Jurkat, Clone E6-1 (cell line): ENCODE measurements at places on chromosomes 5 and 9.

DNA sequence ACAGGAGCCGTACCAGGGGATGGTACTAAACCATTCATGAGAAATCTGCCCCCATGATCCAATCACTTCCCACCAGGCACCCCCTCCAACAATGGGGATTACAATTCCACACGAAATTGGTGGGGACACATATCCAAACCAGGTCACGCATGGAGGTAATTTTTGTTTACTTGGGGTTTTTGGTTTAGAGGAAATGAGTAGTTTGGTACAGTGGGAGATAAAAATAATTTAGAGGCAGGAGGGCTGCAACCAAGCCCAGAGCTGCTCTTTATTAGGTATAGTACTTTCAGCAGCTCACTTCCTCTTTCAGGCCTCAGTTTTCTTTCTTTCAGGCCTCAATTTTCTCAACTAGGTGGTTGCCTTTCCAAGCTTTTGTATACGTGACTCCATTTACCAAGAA lies 23.2 kb downstream of the PRUNE2 start:
- DNase-seq, result no peak

DNA sequence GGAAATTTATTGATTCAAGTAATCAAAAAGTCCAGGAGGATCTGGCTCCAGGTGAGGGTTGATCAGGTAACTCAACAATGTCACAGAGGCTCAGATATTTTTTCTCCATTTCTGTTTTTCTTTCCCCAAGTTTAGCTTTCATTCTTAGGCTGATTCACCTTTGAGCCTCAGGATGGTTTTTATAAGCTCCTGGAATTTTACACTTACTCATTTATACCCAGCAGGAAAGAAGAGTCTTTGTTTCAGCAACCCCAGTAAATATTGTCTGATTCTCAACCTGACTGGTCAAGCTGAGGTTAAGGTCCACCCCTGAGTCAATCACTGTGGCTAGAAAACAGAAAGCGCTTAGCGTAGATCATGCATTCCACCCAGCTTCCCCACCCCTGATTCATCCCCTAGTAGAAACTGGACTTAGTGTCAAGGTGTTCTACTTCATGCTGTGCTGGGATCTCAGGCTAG lies 500.6 kb downstream of the KIF4B start:
- DNase-seq, result no peak

DNA sequence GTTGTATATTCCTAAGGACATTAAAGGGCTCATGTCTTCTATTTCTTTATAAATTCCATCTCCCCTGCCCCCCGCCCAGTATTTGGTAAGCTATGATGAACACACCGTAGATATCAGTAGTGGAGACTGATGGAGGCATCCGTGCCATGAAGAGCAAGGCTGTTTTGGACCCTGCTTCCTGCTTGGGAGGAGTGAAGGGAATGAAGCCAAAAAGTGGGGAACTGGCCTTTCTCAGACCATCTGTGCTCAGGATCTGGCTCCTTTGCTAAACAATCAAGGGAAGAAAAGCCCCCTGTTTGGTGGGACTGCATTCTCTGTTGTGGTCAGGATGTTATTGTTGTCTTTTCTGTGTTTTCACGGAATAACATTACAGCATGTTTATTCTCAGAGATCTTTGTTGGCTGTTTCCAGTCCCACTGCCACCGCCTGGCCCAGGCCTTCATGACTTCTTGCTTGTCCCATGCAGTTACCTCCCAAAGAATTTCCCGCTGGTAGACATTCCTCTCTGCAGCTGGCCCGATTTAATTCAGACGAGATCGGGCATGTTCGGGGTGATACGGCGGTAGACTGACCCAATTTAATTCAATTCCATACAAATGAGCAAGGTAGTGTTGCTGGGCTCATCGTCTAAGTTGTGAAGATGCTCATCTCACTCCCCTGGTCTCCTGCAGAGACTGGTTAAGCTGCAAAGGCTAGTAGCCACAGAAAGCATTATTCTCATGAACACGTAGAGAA lies 31.4 kb upstream of the ANKH start:
- no peak for DNase-seq

DNA sequence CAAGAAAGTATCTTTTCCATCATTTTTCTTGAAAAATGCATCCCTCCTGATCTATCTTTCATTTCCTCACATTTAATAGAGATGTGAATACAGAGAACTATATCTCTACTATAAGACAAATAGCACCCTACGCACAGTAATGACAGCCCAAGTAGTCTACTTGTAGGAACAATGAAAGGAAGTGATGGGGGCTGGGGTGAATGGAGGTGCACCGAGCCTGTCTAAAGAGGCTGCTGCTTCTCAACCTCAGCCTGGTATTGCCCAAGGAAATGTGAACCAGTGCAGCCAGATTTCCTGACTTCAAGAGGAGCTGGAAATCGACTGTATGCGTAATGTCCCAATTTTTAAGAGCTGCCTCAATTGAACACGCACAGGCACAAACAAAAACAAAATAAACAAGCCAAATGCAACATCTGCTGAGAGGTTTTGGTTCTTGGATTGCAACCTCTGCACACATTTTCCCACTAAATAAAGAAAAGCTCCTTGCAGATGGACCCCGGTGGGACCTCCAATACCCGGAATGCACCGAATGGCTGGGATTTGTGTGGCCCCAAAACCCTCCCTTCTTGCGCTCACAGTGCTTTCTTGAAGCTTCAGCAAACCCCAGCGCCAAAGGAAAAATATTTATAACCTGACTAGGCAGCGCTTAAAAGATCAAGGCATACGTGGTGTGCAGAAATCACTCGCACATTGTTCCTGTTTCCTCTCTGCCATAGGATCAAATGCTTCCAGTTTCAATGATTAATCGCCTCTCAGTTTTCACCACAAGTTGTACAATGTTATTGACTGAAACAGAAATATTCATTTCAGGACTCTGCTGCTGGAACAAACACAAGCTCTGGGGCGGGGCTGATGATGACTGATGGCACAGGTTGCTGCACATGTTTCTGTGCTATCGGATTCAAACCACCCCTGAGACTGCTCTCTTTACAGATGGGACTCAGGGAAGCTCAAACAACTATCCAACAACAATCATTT lies 68.3 kb downstream of the KCNIP1 start:
- DNase-seq, result no peak

- no peak for DNase-seq
These were observed 30.0 kb upstream of the CAMLG start for GRCh38 chr5:134708301-134708700.

- DNase-seq, result no peak
These were observed 30.2 kb upstream of the SLC9A3 start for GRCh38 chr5:554284-554988.

- no peak for DNase-seq
These were observed 84.1 kb downstream of the MELK start for GRCh38 chr9:36656842-36657241.

DNA sequence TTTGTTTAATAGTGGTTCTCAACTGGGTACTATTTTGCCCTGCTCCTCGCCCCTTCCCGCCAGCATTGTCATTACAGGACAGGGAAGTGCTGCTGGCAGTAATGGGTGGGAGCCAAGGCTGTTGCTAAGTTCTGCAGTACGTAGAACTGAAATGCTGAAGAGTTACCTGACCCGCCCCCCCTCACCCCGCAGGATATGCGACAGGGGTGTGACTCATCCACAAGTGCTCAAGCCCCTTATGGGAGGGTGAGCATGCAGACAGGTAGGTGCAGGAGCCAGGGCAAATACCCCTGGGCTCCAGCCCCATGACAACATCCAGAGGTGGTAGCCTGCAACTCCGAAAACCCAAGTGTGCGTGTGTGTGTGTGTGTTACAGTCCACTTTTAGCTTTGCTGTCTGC lies 35.7 kb downstream of the LRRC70 start:
- no peak for DNase-seq

GRCh38 chr5:111742177-111742994 lies 14.6 kb downstream of the NREP start:
- DNase-seq, result peak; percentile 64

DNA sequence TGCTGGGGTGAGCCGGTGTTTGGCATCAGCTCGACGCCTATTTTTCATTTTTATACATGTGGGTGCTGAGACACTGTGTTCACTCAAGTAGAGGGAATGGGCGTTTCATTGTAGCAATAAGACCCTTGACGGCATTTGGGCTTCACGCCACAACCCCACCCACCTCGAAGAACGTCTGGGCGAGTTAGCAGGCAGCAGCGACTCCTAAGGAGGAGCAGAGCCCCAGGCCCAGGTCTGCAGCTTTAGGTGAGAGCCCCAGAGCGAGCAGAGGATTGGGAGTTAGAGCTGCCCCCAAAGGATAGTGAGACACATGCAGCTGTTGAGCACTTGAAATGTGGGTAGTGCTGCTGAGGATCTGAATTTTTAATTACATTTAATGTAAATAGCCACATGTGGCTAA lies 1.6 kb upstream of the ZFP62 start:
- no peak for DNase-seq

GRCh38 chr5:1118738-1119137 lies 6.9 kb upstream of the SLC12A7 start:
- no peak for DNase-seq

DNA sequence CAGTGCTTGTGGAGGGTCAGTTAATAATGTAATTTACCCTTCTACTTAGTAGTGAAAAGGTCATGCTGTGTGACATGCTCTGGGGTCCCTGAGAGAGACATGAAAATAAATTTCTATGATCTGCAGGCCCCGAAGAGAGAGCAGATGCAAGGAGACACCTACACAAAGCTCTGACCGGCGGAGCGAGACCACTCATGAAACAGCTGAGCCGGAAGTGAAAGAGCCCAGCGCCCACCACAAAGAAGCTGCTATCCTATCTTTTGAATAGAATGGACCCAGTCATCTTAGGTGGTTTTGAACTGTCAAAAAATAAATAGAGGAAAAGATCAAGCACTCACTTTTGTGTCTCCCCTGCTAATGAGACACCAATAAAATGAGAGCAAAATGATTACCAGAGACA lies 190.0 kb downstream of the MED10 start:
- DNase-seq, result no peak

DNA sequence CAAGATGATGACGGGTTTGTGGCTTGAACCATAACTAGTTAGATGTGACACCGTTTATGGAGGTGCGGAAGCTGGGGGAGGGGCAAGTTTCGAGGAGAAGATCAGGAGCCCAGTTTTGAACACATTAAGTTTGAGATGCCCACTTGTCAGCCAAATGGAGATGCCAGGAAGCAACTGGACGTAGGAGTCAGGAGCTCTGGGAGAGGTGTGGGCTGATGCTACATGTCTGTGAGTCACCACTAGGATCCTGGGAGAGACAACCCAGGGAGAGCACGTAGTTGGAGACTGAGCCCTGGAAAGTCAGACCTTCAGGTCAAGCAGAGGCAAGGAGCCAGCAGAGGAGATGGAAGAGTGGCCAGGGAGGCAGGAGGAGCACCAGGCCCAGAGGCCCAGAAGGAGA lies 48.8 kb upstream of the SLC25A51 start:
- no peak for DNase-seq

GRCh38 chr9:21711504-21711903 lies 90.9 kb upstream of the MTAP start:
- DNase-seq, result no peak

DNA sequence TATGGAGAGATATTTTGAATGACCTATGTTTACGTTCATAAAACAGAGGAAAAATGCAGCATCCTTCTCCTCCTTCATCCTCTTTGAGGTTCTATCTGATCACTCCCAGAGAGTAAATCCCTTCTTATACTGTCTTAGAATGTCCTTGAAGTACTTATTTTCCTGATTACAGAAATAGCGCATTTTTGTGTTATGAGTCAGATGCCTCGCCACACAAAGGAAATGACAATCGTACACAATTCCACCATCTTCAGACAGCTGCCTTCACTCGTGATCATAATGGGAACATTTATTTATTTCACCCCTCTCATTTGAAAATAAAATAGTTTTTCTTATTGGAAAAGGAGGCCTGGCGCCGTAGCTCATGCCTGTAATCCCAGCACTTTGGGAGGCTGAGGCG lies 2.4 kb upstream of the GLT6D1 start:
- DNase-seq, result no peak

DNA sequence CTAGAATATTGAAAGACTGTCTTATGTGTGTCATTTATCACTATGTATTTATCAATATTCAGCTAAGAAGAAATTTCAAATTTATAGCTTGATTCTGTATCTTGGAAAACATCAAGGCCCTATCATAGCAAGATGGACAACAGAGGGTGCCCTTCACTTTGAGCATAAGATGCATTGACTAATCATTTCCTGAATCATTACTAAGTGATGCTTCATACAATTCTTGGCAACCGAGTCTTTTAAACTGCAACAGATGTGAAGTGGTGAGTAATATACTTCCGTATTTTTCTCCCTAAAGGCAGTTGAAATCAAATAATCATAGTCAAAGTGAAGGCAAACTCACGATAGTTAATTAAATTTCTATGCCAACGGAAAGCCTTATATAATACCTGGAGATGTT lies 318.6 kb upstream of the RGMB start:
- DNase-seq, result no peak

- no peak for DNase-seq
These were observed 33.9 kb downstream of the PTBP3 start for GRCh38 chr9:112299514-112299913.

GRCh38 chr5:111068213-111068612 lies 3.3 kb upstream of the TSLP start:
- no peak for DNase-seq

- DNase-seq, result no peak
These were observed 17.8 kb upstream of the SLC25A51 start for GRCh38 chr9:37921546-37922300.
